ENCODE measurements at places on chromosomes 12 and 14.

DNA sequence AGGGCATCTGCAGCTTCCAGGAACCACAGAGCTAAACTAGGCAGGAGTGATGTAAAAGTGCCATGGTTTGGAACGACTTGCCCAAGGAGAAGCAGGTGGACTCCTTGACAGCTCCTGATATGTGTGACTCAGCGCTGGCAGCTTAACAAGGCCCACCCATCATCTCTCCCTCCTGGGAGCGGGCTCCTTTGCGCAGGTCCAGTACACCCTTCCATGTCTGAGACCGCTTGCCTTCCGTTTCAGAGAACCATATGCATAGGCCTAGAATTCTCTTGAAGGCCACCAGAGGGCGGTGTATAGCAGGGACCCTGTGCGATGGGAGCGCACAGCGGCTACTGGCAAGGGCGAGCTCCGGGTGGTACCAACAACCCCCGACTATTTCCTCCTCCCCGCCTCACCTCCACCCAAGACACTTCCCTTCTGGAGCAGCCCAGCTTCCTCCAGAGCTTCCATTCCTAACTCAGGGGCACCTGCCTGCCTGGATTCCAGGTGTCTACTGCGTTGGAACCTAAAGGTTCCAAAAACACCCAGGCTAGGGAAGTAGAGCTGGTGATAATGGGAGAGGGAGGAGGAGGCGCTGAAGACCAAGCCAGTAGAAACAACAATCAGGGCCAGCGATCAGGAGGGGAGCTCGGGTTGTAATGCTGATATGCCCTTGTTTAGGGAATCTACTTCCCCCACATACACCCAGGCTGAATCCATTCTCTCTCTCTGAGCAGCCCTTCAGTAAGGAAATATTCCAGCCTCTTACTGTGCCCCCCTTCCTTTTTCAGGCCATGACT is 6.3 kb downstream of the DHH start:
- peak; percentile 96 for DNase-seq

- no peak for DNase-seq
Measured at GRCh38 chr14:85195872-85196477, 334.0 kb upstream of the FLRT2 start.

DNA sequence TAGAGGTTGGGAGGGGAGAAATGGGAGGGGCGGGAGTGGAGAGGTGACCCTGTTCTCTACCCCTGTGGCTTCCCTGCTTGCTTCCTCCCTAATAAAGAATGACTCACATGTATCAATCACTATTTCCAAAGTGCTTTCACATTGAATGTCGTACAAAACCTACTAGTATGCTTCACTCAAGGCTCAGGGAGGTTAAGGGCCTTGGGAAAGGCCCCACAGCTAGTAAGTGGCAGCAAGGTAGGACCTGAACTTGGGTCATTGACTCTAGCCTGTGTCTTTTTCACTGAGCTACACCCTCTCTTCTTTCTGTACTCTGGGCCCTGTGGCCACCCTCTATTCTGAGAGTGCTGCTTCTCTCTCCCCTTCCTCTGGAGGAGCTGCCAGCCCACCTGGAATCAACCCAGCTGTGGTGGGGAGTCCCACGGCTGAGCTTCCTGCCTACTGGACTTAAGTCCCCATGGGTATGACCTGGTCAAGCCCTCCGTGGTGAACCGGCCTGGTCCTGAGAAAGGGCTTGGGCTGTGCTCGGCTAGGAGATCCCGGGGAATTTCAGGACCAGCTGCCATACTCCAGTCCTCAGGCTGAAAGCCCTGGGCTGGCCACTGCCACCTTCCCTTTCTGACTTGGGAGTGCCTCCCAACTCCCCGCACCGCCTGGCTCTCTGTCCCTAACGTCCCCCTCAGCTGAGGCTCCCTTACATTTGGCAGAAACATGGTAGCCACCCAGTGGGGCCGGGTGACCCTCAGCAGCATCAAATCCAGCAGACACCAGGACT is 13.0 kb downstream of the SLC48A1 start:
- DNase-seq: no peak

GRCh38 chr12:105330931-105331804 is 677 bp downstream of the C12orf75 start:
- DNase-seq: no peak

DNA sequence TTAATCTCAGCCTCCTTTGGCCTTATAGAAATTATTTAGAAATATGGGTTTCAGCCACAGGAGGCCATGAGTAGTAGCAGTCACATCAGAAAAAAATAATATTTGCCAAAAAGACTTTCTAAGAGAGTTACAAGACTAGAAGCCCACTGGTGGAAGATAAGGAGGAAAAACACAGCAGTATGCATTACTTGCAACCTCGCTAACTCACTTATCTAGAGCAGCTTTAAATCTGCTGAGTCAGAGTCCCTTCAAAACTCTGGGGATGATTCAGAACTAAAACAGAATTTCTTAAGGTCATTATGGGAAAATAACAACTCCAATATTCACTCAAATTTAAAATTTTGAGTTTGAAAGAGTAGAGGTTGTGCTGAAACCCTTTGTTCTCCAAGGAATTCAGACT is 6.2 kb downstream of the OR4K17 start:
- no peak for DNase-seq

- DNase-seq: no peak
Measured at GRCh38 chr12:121218588-121219352, 8.8 kb downstream of the P2RX4 start.

- DNase-seq: no peak
Measured at GRCh38 chr12:7282844-7283243, 21.0 kb upstream of the ACSM4 start.

DNA sequence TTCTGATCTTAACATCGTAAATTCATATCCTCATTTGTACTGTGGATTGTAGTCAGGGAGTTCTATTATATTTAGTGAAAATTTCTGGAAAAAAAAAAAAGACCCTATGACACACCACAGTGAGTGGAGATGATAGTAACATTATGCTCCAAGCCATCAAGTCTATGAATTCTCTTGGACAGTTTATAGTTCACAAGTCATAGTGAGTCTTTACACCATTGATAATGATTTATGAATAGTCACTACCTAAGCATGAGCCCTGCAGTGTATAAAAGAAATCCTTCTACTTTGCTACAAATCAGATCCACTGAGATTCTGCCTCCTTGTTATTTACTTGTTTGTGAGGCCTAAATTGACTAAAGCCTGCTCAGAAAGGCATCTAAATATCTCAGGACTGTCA is 772.2 kb upstream of the NOVA1 start:
- no peak for DNase-seq

- no peak for DNase-seq
Measured at GRCh38 chr12:131437706-131438492, 273.0 kb upstream of the SFSWAP start.

DNA sequence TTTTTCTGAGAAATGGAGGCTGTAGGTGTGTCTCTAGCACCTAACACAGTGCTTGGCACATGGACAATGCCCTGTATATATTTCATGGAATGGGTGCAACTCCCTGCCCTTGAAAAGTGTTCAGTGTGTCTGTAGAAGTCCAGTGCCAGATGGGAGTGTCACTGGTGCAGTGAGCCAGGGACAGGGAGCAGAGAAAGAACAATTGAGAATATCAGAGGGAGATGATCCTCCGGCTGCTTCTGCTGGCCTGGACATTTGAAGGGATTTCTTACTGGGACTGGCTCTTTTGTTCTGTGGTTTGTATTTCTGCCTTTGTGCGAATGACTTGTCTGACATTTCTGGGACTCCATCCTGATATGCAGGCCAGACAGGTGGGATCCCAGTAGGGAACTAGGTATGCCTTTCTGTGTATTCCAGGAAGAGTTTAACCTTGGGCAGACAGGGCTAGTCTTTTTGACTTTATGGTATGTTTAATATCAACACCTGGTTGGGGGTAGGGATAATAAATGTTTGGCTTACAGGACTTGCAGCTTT is 328.0 kb downstream of the NRXN3 start:
- DNase-seq: no peak

DNA sequence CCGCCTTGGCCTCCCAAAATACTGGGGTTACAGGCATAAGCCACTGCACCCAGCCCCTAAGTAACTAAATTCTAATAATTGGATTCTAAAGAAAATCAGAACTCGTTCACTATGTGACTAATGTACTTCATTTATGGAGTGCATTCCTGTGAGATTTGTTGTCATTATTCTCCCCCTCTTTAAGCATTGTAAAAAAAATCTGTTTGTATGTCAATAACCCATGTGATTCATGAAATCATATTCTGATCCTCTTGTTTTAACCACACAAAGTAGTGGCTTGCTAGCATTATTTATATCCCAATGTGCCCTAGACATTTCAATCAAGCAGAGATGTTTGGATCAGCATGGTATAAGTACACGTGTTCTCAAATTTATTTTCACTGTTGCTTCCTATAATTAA is 78.2 kb upstream of the OSBPL8 start:
- DNase-seq: peak; percentile 43

- no peak for DNase-seq
Measured at GRCh38 chr12:6205761-6206160, 5.6 kb downstream of the CD9 start.

- no peak for DNase-seq
Measured at GRCh38 chr12:2608608-2608945, 186.2 kb upstream of the FKBP4 start.

- DNase-seq: no peak
Measured at GRCh38 chr14:55514819-55515490, 65.1 kb upstream of the KTN1 start.

- DNase-seq: no peak
Measured at GRCh38 chr12:106039242-106039641, 99.5 kb downstream of the NUAK1 start.

GRCh38 chr12:104003596-104003995 is 37.9 kb downstream of the TDG start:
- no peak for DNase-seq

- DNase-seq: no peak
Measured at GRCh38 chr12:121649819-121650353, 19.6 kb downstream of the MORN3 start.

GRCh38 chr12:131242741-131243496 is 289.2 kb downstream of the ADGRD1 start:
- no peak for DNase-seq

GRCh38 chr12:85273381-85274314 is 6.4 kb upstream of the ALX1 start:
- DNase-seq: no peak

DNA sequence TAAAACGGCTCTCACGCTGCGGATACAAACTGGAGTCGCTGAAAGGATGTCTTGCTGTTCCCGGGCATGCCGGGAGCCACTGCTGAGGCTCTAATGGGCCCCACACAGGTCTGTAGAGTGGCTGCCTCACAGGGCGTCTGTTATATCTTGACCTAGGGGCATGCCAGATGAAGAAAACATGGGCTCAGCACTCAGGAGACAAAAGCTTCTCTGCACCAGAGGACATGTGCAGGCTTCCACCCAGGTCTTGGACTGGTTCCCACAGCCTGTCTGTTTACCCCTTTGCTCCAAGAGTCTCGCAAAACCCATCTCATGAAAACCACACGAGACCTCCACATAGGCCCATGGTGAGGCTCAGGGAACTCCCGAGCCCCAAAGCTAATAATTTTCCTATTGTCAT is 134.2 kb downstream of the RPS29 start:
- no peak for DNase-seq

DNA sequence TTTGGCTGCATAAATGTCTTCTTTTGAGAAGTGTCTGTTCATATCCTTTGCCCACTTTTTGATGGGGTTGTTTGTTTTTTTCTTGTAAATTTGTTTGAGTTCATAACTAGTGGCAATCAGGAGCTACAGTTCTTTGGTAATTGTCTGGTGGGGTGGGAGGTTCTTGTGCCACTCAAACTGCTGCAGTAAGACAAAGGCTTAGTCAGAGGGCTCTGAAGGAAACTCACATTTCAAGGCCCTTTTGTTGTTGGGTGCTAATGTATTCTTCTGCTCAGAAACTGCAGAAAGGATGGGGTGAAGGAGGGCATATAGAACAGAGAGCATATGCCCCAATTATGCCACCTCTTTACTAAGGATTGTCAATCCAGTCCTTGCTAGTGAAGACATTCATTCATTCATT is 21.9 kb downstream of the MYRFL start:
- no peak for DNase-seq

DNA sequence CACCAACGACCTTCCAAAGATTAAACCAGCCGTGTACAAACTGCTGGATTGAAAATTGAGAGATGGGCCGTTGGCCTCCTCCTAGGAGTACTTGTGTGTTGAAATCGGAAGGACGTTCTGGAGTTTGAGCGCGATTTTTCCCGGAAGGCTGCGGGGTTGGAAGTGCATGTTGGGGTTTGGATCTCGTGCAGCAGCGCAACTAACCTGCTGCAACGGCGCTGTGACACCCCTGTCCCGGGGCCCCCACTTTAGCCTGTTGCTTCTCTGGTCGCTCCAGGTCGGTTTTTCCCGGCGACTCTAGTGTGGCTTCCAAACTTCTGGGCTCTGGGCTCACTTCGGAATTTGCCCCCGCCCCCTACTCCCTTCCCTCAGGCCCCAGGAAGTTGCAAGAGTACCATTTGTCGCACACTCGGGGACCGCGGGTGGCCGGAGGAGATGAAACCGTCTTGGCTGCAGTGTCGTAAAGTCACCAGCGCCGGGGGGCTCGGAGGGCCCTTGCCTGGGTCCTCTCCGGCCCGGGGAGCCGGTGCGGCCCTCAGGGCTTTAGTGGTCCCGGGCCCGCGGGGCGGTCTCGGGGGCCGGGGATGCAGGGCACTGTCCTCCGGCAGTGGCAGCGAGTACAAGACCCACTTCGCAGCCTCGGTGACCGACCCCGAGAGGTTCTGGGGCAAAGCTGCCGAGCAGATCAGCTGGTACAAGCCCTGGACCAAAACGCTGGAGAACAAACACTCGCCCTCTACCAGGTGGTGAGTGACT is at the start of gene ACSS3:
Gene ACSS3, plus strand, starts transcription at position 394 of the 756 bp plus-strand sequence. Its CDS starts 42 bp downstream, at position 436.
- no peak for DNase-seq

DNA sequence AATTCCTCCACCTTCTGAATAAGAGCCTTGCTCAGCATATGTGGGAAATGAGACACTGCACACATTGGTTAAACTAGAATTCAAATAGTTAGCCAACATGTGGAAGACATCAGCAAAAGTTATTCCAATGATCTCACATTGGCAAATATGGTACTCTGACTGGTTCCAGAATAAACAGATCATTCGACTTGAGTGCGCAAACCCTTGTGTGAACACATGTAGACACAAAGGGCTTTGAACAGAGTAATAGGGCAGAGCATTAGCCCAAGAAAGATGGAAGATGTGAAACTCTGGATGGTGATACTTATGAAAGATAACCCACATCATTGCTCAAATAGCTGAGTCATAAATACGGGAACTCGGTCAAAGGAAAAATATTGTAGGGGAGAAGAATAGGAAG is 1133.4 kb upstream of the SEL1L start:
- DNase-seq: no peak

DNA sequence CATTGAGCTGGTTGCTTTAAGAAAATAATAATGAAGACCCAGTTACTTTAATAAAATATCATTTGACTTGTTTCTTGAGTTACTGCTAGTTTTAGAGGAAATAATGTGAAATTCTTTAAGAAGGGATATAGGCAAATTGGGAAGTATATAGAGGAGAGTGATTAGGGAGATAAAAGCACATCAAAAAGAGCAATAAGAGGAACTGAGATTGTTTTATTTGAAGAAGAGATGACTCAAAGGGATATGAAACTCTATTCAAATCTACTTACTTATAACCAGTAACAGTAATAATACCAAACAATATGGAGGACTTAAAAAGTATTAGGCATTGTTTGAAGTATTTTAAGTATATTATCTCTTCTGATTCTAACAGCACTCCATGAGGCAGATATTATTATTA is 37.1 kb downstream of the LRRK2 start:
- no peak for DNase-seq

All from HTR-8/SVneo (cell line).